ENCODE measurements at places on chromosomes 6 and 20.

DNA sequence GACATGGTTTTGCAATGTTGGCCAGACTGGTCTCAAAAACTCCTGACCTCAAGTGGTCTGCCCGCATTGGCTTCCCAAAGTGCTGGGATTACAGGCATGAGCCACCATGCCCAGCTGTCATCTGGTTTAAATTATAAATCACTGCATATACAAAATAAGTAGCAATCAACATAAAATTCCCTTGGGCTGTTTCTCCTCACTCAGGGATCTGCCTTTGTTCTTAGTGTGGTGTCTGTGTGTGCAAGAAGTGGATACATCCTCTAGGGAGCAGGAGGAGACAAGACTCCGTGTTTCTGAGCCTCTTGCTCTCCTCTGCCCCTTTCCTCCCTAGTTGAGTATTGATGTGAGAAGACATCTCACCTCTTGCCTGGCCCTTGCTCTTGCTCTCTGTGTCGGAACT is 65.2 kb upstream of the ADGRF4 start:
- no peak for DNase-seq

DNA sequence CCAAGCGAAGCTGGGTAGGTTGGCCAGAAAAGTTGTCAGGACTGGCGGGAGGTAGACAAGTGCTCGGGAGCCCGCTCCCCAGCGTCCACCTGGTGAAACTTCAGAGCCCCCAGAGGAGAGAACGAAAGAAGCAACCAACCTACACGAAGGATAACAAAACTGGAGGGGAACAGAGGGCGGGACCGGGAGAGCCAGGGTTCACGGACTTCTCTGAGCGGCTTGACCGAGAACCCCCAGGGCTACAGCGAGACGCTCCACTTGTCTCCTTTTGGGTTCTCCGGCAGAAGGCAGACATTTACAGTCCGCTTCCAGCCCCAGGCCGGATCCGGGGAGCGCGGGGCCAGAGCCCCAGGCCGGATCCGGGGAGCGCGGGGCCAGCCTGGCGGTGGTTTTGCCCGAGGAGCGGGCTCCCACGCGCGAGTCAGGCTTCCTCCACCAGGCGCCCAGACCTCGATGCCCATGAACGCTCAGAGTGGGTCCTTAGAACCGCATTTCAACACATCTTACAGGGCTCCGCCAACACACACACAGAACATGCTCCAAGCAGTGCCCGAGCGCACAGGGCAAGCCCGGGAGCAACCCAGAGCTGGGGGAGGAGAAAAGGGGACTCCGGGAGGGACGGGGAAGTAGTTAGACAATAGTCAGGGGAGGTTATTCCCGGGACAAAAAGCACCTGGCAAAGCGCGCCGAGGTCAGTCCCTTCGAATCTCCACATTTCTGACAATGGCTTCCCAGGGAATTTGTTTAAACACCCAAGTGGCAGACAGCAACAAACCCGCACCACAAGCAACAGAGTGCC is 1.1 kb downstream of the PTPRK start:
- peak; percentile 58 for DNase-seq

GRCh38 chr6:144349690-144350527 is 64.8 kb downstream of the UTRN start:
- peak; percentile 37 for DNase-seq

DNA sequence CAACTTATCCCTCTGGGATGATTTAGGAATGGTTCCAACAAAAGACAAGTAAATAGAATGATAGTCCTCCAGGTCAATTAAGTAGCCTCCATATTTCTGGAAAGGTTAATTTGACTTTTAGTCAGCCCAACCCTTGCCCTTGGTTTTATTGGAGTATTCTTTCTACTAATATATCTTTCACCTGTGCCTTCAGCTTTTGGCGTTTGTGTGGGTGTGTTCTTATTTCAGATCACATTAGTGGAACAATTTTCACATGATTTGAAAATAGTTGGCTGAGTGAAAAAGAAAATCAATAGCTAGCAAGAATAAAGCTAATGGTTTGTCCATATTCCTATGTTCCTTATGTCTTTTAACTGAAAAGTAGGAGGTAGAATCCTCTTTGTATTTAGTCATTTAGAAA is 239.6 kb upstream of the SGK1 start:
- no peak for DNase-seq

DNA sequence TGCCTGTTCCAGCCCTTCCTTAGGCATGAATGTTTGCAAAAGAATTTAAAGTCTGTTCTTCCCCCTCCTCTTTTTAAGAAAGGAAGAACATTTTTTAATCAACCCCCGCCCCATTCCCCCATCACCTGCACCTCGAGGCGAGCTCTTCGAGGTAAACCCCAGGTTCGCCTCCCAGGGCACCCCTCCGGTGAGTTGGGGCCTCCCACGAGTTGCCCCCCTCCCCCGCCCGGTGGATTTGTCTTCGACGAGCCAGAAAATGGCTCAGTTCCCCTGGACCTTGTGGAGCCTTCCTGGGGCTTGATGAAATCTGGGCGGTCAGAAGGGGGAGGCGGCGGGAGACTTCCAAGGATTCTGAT is 256 bp upstream of the OVOL2 start:
- DNase-seq, result no peak

DNA sequence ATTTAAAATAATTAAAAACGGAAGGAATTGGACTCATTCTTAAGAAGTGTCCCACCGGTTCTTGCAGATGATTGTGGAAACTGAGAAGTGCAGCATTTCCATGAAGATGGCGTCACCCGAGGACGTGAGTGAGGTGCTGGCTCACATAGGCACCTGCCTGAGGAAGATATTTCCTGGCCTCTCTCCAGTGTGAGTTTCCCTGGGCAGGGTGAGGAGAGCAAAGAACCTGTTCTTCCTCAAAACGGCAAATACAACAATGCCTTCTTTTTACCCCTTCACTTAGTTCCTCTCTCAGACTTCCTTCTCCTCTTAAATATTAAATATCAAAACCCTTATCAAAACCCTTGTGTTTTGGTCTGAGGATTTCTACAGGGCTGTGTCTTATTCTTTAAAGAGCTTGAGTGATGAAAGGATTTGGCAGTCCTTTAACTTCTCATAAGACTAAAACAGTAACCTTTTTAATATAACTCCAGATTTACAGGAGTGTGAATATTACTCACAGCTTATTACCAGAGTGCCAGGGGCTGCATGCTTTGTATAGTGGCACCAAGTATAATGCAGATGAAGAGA is 156.3 kb downstream of the CARMIL1 start:
- no peak for DNase-seq

DNA sequence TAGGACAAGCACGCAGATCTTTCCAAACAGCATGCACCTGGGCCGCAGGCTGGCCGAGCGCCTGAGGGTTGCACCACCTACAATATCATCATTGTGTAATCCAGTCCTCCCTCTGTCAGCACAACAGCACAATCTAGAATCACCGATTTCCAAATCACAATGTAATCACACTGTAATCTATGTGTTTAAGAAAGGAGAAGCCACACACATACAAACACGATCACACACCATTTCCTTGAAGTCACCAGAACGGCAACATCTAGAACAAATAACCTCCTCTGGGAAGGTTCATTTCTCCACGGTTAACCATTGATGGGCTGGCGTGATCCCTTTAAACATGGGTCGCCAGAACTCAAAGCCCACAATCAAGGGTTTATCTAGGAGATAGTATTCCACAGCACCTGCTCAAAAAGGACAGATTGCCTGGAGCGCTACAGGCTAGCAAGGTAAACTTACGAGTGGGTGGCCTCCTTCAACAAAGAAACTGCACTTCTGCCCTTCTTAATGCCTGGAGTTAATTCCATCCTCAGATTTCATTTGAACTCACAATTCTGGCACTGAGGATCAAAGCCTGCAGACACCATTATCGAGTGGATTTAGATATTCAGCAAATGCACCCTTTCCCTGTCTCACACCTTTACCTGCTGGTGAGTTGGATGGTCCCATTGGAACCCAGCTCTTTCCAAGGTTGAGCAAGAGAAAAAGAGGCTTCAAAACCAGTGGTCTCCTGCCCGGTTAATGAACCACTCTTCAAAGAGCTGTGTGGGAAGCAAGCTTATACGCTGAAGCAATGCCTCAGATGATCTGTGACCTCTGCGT is 83.8 kb upstream of the FOXQ1 start:
- no peak for DNase-seq
